ENCODE measurements at places on chromosomes 7 and 10.

DNA sequence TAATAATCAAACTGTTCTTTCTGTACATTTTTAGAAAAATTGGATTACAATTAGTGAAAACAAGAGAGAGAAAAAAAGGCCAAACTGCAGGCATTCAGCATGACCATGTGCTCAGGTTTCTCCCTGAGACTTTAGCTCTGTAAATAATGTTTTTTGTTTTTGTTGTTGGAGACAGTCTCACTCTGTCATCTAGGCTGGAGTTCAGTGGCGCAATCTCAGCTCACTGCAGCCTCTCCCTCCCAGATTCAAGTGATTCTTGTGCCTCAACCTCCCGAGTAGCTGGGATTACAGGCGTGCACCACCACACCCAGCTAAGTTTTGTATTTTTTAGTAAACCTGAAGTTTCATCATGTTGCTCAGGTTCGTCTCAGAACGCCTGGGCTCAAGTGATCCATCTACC, 23.0 kb downstream of the BZW2 start:
- DNase-seq = no peak

GRCh38 chr10:126263006-126263676, 125.1 kb downstream of the ADAM12 start:
- no peak for DNase-seq

DNA sequence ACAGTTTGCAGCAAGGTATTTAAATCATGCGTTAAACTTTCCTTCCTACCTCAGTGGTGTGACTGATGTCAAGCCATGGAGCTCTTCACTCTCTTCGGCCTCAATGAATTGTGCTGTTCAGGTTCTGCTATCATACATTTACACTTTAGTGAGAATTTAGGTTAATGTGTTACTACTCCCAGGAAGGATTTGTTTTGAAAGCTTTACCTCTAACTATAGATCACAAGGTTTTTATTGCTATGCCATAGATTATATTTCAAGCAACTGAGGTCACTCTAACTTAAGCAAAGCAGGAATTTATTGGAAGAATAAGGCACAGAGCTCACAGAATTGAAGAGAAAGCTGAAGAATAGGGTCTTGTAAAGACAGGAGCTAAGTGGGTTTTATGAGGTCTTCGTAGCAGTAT, 11.0 kb upstream of the ADD3 start:
- DNase-seq = no peak

DNA sequence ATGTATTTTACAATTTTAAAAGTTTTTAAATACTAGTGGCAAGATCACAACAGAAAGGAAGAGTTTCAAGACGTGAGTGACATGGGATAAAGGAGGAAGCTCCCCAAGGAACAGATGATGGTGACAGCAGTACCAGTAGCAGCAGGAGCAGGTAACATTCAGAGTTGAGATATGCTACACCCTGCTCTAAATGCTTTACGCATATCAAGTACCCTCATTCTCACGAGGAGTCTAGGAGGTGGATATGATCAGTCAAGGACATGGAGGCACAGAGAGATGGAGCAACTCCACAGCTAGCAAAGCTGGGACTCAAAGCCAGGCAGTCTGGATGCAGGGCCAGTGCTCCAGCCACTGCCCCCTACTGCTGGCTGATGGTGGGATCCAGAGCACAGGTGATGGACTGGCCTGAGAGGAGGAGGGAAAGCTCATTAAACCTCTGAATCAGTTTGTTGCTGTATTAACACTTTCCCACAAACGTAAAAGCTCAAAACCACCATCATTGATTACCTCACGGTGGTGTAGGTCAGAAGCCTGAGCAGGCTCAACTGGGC, 17.5 kb downstream of the RP9 start:
- DNase-seq = no peak

DNA sequence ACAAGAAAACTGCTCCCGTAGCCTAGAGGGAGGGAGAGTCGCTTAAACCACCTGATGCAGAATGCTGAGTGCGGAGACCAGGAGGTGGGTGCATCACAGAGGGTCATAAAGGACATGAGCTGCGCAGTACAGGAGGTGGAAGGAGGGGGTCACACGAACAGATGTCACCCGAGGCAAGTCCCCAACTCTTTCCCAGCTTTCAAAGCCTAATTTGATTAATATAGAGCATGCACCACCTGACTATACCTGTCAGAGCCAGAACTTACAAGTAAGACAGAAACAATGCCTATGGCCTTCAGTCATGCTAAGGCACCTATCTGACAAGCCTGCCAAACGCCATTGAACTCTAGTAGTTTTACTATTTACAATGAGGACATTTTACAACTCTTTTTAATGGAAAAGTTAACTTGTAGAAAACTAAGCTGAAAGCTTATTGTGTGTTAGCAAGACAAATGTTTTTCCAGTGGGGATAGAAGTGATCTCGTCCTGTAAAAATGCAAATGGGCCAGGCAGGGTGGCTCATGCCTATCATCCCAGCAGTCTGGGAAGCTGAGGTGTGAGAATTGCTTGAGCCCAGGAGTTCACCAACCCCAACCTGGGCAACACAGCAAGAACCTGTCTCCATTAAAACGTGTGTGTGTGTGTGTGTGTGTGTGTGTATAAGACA, 1.1 kb upstream of the VOPP1 start:
- DNase-seq = no peak

GRCh38 chr10:69088801-69089501, 1.0 kb downstream of the SRGN start:
- peak; percentile 80 for DNase-seq

DNA sequence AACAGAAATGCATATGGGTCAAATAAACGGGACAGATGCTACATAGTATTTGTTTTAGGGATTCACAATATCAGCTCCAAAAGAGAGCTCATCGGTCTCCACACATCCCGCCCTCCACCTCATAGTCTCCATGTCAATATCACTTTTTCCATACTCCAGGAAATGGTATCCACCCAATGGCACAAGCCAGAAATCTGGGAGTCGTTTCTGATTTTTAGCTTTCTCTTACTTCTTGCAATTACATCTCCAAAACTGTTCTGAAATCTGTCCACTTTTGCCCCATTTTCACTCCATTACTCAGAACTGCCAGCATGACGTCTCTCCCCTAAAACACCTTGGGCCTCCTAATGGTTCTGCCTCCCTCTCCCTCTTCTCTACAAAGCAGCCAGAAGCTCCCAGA, 47.4 kb upstream of the EZH2 start:
- DNase-seq = no peak

DNA sequence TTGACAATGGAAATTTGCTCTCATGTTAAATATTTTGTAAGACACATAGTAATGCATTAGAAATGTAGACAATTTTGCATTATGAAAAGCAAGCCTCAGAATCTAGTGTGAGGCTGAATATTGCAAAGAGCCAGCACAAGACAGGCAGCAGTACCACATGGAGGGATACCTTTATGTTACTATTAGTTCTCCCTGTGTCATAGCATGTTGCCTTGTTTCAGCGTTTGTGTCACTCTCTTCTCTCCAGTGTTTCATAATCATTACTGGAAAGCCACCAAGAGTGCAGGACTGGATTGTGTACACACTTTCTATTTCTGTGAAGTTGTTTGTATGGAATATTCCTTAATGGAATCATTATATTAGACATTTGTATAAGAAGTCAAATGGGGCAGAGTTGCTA, 8.5 kb downstream of the AHR start:
- DNase-seq = no peak

DNA sequence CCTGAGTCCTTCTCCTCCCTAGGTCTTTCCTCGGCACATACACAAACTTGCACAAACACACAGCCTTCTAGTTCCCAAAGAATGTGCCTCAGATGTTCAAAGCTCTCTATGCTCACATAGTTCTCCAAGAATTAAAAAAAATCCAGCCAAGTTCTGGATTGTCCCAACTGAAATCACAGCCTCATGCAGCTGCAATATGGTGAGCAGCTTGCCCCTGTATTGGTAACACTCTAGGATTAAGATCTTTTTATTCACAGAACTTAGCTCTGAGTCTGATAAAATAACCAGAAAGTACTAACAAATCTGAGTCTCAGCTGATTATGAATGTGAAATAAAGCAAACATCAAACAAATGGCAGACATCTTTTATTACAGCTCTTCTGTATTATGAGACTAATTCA, 604.8 kb upstream of the PFKP start:
- DNase-seq = no peak

DNA sequence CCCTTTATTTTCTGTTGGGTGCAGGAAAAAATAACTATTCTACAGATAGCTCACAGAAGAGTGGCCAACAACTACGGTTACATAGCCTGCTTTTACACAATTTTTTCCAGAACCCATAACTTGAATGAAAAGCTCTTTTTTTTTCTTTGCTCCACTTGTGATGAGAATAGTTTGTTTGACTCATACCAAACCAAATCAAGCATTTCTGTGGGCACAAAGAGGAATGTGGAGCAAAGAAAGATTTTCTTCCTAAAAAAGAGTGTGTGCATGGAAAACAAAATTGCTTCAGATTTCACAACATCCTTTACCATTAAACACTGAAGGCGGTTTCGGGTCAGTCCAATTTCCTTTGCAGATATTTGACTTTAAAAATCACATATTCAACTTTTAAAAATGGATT, 54.8 kb upstream of the RAB11FIP2 start:
- DNase-seq = no peak

DNA sequence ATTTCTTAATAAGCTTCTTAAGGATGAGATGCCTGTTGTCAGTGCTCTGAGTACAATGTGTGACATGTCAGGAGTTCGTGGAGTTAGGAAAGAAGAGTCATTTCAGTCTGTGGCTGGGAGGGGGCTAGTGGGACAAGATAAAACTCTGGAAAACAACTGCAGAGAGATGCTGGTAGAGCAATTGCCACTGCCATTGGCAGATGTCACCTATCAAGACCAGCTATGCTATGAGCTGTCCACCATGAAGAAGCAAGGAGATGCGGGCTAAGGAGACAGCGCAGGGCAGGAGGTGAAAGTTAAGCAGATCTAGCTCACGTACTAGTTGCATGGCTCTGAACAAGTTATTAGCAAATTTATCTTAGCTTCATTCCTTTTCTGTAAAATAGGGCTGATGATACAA, 756.7 kb downstream of the KCNMA1 start:
- no peak for DNase-seq

GRCh38 chr7:40865441-40866233, 730.8 kb downstream of the SUGCT start:
- no peak for DNase-seq

- no peak for DNase-seq
Measured at GRCh38 chr7:33592718-33593117, 312.6 kb upstream of the BMPER start.

DNA sequence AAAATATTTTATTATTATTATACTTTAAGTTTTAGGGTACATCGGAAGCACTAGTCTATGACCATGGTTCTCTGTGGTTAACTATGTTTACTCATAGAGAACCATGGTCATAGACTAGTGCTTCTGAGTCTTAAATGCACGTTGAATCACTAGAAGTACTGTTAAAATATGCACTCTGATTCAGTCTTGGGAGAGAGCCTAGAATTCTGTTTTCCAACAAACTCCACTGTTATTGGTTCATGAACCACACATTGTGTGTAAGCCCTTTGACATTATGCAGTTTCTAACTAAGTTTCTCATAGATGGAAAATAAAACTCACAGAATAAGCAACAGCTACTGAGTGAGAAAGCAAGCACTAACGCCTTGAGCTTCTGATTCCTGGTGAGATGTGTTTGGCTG, 1120.6 kb downstream of the SORCS1 start:
- peak; percentile 0 for DNase-seq

DNA sequence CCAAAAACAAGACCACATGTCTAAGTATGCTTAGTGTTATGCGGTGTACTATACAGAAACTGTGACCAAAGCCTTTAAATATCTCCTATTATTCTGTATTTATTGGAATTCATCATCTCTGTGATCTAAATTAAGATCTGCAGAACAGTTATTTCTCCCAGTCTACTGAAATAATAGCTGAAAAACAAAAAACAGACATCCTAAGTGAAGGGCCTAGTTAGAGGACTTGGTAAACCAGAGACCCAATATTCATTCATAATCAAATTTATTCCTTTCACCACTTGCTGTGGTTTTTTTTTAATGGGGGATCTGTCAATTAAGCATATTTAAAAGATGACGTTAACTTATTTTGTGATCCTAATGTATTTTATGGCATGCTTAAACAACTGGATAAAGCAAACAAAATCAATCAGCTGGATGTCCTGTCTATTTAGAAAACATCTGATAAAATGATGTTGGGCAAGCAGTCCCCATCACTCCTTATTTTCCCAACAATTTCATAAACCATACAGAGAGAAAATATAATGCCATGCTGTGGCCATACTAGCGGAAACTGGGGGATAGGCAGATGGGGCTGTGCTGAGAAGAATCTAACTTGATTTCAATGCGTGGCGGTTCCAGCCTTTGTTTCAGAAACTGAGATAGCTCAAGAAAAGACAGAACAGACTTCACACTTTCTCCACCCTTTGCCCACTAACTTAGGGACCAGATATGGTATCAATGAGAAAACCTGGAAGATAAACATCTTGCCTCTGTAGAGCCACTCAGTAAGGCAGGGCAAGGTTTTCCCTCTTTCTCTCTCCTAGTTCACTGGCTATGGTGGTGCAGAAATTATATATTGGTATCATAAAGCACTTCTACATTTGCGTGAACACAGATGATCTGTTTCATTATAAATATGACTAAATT, 32.9 kb downstream of the ICA1 start:
- DNase-seq = no peak

GRCh38 chr10:122435212-122435827, 19.1 kb upstream of the ARMS2 start:
- no peak for DNase-seq

DNA sequence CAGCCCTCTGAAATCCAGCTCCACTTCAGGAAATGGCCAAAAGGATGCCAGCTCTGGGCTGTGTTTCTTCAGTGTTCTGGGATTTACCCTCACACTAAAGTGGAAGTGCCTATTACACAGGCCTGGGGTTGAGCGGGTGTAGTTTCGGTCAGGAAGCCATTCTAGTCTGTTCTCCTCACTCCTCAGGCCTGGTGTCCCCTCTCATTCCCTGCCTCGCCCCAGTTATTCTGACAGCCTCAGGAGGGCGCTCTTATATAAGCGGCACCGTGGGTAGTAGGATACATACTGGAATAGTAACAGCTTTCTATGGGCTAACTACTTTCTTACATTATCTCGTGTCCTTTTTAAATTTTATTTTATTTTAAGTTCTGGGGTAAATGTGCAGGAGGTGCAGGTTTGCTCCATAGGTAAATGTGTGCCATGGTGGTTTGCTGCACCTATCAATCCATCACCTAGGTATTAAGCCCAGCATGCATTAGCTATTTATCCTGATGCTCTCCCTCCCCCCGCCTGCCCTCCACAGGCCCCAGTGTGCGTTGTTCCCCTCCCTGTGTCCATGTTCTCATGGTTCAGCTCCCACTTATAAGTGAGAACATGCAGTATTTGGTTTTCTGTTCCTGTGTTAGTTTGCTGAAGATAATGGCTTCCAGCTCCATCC, 12.2 kb upstream of the LGI1 start:
- no peak for DNase-seq

- DNase-seq = no peak
Measured at GRCh38 chr7:80275192-80275605, 140.6 kb downstream of the GNAI1 start.

- DNase-seq = no peak
Measured at GRCh38 chr10:100873827-100874326, 38.9 kb upstream of the SLF2 start.

DNA sequence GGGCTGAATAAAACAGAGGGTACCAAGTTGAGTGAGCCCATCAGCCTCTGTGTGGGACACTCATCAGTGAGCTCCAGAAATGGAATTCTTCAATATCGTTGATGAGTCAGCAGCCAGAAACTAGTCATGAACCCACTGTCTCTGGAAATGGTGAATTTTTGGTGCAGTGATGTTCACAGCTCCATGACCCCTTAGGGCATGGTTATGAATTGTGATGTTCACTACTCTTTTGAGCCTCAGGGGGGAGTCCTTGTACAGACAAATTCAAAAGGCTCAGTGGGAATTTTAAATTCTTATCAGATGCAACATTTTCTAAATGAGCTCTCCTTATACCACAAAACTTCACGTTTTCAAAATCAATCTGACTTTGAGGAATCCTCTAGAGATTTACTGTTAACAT, 335.7 kb downstream of the PHTF2 start:
- DNase-seq = peak; percentile 62

All from brain microvascular endothelial cell (primary cell).